ENCODE measurements at places on chromosomes 4 and X. TPM values are rescaled to one million over a fixed set of nuclear protein-coding genes. Genes with fewer than 3 reads are reported as not detected.

The PDCL2 gene
- not detected for total RNA-seq

The F8A3 gene
- 11.2 TPM for total RNA-seq

DNA sequence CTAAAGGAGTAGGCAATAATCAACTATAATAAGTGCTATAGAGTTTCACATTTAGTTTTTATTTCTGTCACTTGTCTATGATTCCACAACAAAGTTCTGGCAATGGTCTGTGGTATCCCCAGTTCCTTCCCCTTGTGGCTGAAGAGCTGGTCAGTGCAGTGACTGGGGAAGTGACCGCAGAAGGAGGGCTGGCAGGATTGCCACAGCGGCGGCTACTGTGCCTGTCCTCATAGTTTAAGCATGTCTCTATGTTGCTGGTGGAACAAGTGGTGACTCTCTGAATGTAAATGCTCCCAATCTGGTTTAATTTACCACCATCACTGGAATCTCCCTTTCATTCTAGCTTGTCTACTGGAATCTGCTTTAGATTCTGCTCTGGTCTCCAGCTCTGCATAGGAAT lies 170.6 kb upstream of the GK2 start:
- no peak for DNase-seq

DNA sequence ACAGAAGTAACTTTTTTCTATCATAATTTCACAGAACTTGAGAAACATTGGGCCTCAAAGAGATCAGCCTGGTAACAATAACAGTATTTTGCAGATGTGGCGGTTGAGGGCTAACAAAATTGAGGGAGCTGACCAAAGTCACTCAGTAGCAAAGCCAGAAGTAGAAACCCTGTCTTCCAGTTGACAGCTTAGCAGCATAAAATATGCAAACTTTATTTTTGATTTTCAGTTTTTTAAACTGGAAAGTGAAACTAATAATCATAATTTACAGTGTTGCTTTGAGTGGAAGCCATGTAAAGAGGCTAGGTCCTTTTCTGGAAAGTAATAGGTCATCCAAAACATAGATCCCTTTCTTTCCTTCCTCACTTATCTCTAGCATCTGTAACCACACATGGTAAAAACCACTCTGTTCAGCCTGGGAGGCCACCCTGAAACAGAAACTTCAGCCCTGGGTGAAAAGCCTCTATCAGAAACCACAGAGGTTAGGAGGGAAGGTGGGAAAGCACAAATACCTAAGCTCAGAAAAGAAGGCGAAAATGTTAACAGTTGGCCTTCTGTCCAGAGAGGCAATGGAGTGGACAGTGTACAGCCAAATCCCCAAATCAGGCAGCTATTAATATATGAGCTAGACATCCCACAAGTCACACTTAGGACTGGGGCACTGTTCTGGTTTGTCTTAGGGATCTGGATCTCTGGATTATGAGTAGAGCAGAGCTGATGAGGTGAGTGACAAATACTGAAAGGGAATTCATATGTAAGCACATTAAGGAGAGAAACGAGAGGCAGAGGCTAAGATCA lies 61.1 kb upstream of the ARSJ start:
- DNase-seq = no peak

DNA sequence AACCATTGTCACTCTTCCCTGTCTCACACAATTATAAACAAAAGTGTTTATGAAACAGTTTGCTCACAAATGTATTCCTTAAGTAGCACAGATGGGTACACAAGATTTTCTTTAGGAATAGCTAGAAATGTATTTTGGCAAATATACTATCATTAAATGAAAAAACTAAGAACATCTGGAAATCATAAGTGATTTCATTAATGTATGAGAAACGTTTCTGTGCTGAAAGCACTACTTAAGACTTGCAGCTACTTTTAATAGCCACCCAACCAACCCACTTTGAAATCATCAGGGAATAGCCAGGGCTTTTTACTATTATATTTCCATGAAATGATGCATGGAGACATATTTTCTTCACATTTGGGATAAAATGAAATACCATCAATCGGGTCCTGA lies 62.3 kb upstream of the NAP1L5 start:
- DNase-seq = no peak
